ENCODE measurements at places on chromosomes 4 and X. TPM values are rescaled to one million over a fixed set of nuclear protein-coding genes. Genes with fewer than 3 reads are reported as not detected.

GRCh38 chrX:43958529-43958928 lies 14.7 kb downstream of the NDP start:
- peaks cover 5% of the 10 kb centered on the region for H3K27me3 ChIP-seq
- no peaks in the 10 kb centered on the region for H3K4me1 ChIP-seq
- peak; percentile 97 for DNase-seq
- no peak overlapping the region for H3K27ac ChIP-seq

GRCh38 chrX:4876268-4876667 lies 1162.8 kb upstream of the PRKX start:
- no peak overlapping the region for H3K27ac ChIP-seq
- no peaks in the 10 kb centered on the region for H3K4me1 ChIP-seq
- no peak overlapping the region for H3K4me3 ChIP-seq
- no peak for DNase-seq
- H3K27me3 ChIP-seq = no peaks in the 10 kb centered on the region

GRCh38 chr4:140529434-140529833 lies 5.5 kb downstream of the ELMOD2 start:
- H3K4me1 ChIP-seq = no peaks in the 10 kb centered on the region
- DNase-seq = no peak
- no peaks in the 10 kb centered on the region for H3K27me3 ChIP-seq
- H3K4me3 ChIP-seq = no peak overlapping the region
- no peak overlapping the region for H3K27ac ChIP-seq

GRCh38 chrX:27575565-27575964 lies 14.6 kb upstream of the DCAF8L2 start:
- no peak overlapping the region for H3K4me3 ChIP-seq
- no peak for DNase-seq
- peaks cover 3% of the 10 kb centered on the region for H3K27me3 ChIP-seq
- no peaks in the 10 kb centered on the region for H3K4me1 ChIP-seq
- H3K27ac ChIP-seq = no peak overlapping the region

DNA sequence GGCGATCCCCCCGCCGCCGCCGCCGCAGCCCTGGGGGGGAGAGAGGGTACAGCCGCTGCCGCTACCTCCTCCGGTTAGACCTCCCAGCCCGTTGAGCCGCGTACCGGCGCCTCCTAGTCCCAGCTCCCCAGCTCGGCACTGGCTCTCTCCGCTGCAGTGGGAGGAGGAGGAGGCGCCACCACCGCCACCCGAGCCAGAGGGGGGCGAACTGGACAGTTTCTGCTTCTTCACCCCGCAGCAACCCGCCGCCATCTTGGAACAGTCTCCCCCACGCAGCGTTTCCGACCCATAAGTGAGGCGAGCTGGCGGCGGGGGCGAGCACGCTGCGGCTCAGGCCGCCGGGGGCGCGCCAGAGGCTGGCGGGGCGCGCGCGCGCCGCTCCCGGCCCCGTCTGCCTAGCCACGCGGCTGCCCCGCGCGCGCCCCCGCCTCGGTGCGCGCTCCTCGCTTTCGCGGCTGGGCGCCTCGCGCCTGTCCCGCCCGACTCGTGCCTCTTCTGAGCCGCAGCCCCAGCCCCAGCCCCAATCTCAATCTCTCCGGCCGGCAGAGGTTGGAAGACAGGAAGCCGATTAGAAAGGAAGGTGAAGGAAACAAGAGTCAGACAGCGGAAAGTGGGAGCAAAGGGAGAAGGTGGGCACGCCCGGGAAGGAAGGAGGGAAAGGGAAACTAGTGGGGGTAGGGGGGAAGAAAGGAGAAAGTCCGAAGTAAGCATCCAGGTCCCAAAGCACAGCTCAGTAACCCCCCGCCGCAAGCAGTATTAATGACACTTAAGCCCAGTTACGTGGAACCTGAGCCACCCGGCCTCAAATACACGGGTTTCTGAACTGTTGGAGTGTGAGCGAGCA lies at the start of gene AMMECR1:
AMMECR1 (minus strand) TSS at position 266 of the 844 bp plus-strand sequence; CDS start at position 252, 14 bp downstream.
- no peaks in the 10 kb centered on the region for H3K36me3 ChIP-seq
- H3K4me1 ChIP-seq = no peaks in the 10 kb centered on the region
- H3K4me3 ChIP-seq = peak within 1 kb of the TSS; percentile 80
- peak within 1 kb of the TSS; percentile 77 for H3K27ac ChIP-seq
- peaks cover 19% of the 10 kb centered on the region for H3K27me3 ChIP-seq

DNA sequence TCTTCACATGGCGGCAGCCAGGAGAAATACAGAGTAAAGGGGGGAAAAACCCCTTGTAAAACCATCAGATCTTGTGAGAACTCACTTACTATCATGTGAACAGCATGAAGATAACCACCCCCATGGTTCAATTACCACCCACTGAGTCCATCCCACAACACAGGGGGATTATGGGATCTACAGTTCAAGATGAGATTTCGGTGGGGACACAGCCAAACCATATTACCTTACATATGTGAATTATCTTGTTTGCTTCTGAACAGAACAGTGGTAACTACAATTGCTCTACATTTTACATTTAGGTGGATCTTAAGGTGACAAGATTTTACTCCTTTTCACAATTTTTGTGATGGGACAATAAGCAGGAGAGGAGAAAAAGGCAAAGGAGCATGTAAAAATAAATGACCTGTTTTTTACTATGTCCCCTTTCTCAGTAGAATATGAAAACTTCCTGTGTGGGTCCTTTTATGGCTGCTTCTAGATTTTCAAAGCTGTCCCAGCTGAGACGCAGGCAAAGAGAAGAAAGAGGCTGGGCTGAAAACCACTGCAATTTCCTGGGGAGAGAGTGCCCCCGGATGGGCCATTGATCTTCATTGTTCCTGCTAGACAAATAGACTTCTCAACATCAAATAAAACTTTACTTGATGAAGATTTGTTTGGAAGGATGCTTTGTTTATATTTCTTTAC lies 45.9 kb upstream of the PGM2 start:
- DNase-seq = no peak
- H3K4me1 ChIP-seq = no peaks in the 10 kb centered on the region
- no peaks in the 10 kb centered on the region for H3K27me3 ChIP-seq
- H3K36me3 ChIP-seq = no peaks in the 10 kb centered on the region
- H3K27ac ChIP-seq = no peak overlapping the region

DNA sequence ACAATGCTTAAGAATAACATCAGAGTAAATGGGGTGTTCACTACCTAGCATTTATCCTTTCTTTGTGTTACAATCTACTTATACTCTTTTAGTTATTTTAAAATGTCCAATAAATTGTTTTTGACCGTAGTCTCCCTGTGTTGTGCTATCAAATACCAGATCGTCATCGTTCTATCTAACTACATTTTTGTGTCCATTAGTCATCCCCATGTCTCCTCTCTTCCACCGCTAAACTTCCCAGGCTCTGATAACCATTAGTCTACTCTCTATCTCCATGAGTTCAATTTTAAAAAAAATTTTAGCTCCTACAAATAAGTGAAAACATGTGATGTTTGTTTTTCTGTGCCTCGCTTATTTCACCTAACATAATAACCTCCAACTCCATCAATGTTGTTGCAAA lies 381.9 kb downstream of the PRDM5 start:
- H3K27me3 ChIP-seq = no peaks in the 10 kb centered on the region
- H3K27ac ChIP-seq = no peak overlapping the region
- no peaks in the 10 kb centered on the region for H3K36me3 ChIP-seq
- no peak overlapping the region for H3K4me3 ChIP-seq
- DNase-seq = no peak
- no peaks in the 10 kb centered on the region for H3K4me1 ChIP-seq

- no peak for DNase-seq
- H3K36me3 ChIP-seq = no peaks in the 10 kb centered on the region
- no peaks in the 10 kb centered on the region for H3K4me1 ChIP-seq
Measured at GRCh38 chrX:44062840-44063239, 89.7 kb upstream of the NDP start.

DNA sequence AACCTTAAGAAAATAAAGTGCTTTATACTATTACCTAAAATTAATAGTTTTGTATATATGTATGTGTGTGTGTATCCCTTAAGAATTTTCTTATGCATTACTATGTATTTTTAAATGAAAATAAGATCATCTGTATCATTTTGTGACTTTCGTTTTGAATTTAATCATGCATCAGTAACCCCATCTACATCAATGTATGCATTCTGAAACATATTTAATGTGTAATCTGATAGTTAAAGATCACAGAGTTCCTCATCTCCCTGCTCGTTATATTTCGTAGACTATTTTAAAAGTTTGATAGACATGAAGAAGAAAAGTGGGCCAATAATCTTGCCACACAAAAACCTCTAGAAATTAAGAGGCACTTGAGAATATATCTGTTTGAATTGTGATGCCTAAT lies 7.4 kb downstream of the BMPR1B start:
- no peaks in the 10 kb centered on the region for H3K27me3 ChIP-seq
- no peak overlapping the region for H3K27ac ChIP-seq
- DNase-seq = no peak
- H3K4me3 ChIP-seq = no peak overlapping the region
- no peaks in the 10 kb centered on the region for H3K4me1 ChIP-seq
- H3K36me3 ChIP-seq = no peaks in the 10 kb centered on the region

DNA sequence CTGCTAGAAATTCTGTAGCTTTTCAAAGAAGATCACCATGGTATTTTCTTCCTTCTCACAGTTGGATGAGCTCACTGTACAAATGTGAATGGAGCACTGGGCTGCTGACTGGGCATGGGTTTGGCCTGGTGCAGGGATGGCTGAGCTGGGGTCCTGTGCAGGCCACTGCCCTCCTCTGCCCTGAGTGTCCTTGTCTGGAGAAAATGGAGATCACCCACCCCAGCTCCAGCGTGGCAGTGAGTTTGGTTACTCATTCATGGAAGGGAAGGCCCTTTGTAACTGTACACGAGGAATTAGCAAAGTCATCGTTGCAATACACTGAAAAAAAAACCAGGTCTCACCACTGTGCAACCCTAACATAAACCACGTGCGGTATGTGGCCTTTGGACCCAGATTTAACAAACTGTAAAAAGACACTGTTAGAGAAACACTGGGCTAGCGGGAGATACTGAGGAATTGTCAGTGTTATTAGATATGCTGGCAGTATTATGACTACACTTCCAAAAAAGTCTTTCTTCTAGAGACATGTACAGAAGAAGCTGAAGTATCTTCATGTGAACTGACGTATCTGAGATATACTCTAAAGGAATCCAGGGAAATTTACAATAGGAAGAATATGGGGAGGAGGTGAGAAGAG lies 16.1 kb upstream of the TBC1D14 start:
- no peak for DNase-seq
- H3K27me3 ChIP-seq = no peaks in the 10 kb centered on the region
- peaks cover 6% of the 10 kb centered on the region for H3K36me3 ChIP-seq

ABCE1 gene
- polyA plus RNA-seq = 60.5 TPM

UGT2B17 gene
- polyA plus RNA-seq = not detected

MMAA gene
- 9.0 TPM for polyA plus RNA-seq

SPATA18 gene
- polyA plus RNA-seq = 9.5 TPM

TENM3 gene
- polyA plus RNA-seq = 41.2 TPM

RAB39B gene
- polyA plus RNA-seq = 17.1 TPM

MTTP gene
- polyA plus RNA-seq = 3.3 TPM

GEMIN8 gene
- polyA plus RNA-seq = 33.4 TPM
